ENCODE measurements at places on chromosomes 5 and 9.

DNA sequence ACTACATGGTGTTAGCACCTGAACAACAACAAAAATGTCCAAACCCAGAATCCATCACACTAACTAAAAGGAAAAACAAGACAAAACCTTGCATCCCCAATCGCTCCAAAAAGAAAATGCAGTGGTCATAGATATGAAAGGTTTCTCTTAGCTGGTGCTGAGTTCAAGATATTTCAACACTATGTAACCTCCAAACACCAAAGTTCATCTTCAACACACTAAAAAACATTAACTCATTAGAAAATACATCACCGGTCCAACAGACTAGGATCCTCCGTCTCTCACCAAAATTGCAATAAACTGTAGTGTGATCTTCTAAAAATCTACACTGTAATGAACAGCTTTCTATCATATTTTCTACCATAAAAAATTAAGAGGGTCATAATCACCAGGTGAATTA lies 60.8 kb downstream of the ECPAS start:
- no peak for DNase-seq

DNA sequence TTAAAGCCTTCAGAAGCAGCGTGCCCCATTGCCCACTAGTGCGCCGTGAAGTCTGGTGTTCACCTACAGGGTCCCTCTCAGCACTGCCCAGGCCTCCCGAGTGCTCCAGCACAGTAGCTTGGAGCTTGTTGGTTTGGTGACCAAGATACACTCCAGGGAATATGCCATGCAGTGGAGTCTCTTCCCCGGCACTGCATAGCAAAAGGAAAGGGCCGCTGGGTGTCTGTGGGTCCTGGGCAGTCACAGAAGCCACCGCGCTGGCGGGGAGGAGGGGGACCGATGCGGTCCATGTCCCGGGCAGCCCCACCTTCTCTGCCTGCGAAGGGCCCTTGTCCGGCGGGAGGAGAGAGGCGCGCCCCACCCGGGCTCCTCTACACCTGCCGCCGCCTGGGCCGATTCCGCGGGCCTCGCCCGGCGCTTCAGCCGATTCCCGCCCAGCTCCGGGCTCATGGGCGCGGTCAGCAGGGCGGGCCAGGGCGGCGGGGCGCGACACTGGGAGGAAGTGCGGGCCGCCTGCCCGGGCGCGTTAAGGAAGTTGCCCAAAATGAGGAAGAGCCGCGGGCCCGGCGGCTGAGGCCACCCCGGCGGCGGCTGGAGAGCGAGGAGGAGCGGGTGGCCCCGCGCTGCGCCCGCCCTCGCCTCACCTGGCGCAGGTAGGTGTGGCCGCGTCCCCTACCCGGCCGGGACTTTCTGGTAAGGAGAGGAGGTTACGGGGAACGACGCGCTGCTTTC lies at the start of gene SYK:
Gene SYK (plus strand): TSS at position 579 of the 732 bp plus-strand sequence. CDS start 42,080 bp downstream, outside the sequence.
- DNase-seq, result no peak

DNA sequence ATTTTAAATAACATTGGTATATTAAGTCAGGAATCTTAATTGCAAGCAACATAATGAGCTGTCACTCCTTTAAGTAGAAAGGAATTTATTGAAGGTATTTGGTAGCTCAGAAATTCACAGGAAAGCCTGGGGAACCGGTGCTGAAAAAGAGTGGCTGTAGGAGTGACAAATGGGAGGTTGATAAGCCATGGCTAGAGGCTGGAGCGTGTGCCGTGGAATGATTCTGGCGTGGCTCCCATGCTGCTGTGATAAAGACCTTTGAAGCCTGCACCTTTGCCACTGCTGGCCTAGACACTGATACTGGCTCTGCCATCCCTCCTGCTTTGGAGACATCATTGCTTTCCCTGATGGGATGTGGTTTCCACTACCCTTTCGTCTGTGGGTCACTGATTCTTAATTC lies 65.7 kb upstream of the ATG10 start:
- DNase-seq, result no peak

GRCh38 chr5:7902201-7902600 lies 33.3 kb downstream of the MTRR start:
- DNase-seq, result no peak

GRCh38 chr5:145829708-145830361 lies 5.3 kb downstream of the PRELID2 start:
- no peak for DNase-seq

- peak; percentile 86 for DNase-seq
Measured at GRCh38 chr5:67160985-67161384, 35.6 kb downstream of the CD180 start.

- no peak for DNase-seq
Measured at GRCh38 chr9:118618084-118618483, 751.2 kb downstream of the BRINP1 start.

GRCh38 chr9:129979071-129979745 lies 63.8 kb downstream of the FNBP1 start:
- no peak for DNase-seq

GRCh38 chr5:77877516-77878355 lies 101.6 kb upstream of the TBCA start:
- DNase-seq, result no peak

DNA sequence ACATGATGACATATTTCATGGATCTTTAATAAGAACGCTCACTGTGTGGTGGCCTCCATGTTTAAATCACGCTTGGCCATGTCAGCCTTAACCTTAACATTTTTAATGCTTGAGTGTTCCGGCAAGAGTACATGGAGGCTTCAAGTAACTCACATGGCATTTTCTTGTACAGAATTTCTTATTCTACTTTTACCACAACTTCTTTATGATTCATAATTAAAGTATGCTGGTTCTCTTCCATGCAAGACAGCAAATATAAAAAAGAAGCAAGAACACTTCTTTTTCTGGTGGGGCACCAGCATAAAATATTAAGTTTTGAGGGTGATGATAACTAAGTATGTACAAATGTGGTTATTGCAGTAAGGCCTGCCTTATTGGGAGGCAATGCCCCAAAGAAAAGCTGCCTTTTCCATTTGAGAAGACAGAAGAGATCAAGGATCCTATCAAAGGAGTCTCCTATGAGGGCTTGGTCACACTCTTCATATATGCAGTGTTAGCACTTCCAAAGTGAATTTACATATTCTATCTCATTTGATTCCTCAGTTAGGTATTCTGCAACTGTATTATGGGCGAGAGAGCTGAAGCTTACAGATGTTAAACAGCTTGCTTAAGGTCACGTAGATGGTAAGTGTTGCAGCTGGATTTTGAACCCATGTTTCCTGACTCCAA lies 382.7 kb upstream of the MEF2C start:
- peak; percentile 52 for DNase-seq

DNA sequence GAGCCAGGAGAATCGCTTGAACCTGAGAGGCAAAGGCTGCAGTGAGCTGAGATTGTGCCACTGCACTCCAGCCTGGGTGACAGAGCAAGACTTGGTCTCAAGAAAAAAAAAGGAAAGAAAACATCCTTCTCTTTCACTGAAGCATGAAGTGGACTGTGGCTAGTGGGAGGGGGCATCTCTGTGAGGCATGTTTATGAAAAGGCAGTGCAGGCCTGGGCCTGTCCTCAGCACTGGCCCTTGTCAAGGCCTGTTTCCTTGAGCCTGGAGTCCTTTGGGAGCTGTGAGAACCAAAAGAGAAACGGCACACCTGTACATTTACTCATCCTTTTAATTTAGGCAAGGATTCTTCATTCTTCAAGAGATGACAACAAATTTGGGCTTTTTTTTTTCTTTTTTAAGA lies 18.3 kb upstream of the FUBP3 start:
- DNase-seq, result no peak

DNA sequence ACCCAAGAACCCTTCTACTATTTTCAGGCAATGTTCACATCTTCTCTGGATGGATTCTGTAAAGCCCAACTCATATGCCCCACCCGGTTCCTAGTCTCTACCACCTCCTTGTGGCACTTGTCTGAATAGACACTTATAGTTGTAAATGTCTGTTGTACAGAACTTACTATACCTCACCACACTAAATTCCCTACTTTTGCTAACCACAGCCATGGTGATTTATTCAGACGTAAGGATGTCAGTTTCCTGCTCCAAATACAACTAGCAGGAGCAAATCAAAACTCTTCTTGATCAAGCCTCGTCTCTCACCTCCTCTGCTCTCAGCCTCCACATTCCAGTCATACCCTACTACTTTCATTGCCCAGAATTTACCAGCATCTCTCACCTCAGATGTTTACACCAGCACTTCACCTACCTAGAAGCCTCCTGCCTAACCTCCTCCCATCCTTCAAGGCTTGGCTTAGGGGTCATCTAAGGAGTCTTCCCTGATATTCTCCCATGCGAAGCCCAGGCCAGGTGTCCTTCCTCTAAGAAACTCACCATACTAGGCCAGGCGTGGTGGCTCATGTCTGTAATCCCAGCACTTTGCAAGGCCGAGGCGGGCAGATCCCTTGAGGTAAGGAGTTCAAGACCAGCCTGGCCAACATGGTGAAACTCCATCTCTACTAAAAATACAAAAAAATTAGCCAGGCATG lies 75.5 kb downstream of the MAPKAP1 start:
- peak; percentile 76 for DNase-seq

DNA sequence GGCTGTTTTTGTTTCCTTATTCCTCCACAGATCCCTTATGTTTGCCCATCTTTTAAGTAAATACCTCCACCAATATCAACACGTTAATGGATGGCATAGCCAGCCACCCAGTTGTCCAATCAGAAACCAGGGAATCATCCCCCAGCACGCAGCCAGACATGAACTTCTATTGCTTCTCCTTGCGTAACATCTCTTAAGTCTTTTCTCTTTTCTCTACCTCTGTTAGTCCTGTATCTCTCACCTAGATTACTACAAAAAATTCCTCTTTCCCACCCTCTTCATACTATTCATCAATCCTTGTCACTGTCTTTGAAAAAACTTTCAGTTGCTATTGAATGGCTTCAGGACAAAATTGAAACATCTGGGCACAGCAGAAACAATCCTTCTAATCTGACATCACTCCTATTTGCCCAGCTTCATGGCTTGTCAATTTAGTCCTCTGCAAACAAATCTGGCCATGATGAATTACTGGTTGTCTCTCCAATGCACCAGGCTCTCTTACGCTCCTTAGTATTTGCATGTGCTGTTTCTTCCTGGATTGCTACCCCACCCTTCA lies 349.3 kb downstream of the RAB3C start:
- no peak for DNase-seq

- no peak for DNase-seq
Measured at GRCh38 chr5:129930221-129930620, 26.0 kb downstream of the CHSY3 start.

DNA sequence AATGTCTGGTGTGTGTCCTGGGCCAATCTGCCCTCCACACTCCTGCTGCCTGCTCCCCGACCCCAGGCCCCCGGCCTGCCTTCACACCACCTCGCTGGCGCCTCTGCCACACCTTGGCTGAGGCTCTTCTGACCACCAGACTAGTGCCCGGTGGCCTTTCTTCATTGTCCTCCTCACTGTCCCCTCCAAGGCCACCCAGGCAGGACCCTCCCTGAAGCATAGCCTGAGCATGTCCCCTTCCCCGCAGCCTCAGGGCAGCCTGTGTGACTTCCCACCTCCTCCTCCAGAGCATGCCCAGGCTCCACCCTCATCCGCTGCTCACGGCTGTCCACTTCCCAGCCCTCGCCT lies 154.6 kb downstream of the OLFM1 start:
- DNase-seq, result no peak

DNA sequence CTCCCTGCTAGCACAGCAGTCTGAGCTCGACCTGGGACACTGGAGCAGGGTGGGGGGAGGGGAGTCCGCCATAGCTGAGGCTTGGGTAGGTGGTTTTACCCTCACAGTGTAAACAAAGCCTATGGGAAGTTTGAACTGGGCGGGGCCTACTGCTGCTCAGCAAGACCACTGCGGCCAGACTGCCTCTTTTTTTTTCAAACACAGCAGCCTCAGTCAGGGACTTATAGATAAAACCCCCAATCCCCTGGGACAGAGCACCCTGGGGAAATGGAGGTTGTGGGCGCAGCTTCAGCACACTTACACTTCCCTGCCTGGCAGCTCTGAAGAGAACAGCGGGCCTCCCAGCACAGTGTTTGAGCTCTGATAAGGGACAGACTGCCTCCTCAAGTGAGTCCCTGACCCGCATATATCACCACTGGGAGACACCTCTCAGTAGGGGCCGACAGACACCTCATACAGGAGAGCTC lies 151.1 kb upstream of the APC start:
- DNase-seq, result no peak

DNA sequence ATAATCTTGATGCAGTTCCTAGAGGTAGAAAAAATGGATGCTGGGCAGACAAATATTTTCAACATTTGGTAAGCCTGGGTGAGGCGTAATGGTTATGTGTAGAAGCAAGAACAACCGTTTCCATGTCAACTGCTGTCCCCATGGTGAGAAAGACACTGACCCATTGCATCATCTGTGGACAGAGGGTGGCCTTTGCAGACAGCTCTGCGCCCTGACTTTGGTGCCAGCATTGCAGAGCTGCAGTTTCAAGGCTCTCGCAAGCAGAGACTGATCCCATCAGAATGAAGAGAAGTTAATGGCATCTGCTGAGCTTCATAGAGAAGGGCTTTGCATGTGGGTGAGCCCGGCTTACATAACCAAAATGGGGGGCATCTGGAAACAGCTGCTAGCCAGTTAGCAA lies 179.0 kb upstream of the ADRA1B start:
- no peak for DNase-seq

- DNase-seq, result no peak
Measured at GRCh38 chr5:169095410-169095960, 205.5 kb downstream of the SLIT3 start.

DNA sequence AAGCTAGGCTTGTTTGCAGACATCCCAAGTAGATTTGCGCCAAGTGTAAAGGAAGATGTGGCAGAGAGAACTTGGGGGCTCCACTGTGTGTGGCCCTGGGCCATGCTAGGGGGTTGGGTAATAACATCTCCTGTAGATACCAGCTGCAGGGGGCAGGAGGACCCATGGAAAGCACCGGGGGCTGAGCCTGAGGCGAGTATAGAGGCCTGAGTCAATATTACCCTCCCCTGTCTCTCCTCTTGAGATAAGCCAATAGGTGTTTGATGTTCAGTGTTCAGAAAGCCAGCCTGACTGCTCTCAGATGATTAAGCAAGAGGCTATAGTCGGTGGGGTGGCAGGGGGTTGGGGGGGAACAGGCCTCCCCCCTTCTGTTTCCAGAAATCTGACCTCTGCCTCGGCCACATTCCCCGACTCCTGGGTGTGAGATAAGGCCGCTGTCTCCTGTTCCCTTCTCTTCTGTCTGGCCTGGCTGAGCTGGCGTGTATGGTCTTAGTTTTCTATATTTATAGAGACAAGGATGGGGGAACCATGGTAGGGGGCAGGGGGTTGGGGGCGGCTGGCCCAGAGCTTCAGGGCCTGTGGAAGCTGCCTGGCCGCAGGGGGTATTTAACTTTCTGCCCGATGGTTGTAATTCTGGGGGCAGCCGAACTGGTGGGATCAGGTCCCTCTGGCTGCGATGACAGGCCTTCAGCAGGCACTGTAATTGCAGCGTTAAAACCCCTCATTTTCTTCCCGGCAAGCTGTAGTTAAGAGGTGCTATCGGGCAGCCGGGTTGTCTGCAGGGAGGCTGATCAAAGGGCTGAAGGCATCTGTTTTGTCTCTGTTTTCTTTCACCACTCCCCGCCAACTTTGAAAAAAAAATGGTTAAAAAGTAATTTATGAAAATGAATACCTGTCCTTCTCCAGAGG lies 292.0 kb downstream of the NSG2 start:
- no peak for DNase-seq
